Activated T-cell treated with anti-CD3 and anti-CD28 coated beads for 1 hour (primary cell): ENCODE measurements at places on chromosomes 1 and 21.

GRCh38 chr1:169112241-169112640 lies 5.8 kb downstream of the ATP1B1 start:
- no peak for DNase-seq

- no peak for DNase-seq
These were observed 49.8 kb downstream of the LDLRAD2 start for GRCh38 chr1:21861602-21862429.

DNA sequence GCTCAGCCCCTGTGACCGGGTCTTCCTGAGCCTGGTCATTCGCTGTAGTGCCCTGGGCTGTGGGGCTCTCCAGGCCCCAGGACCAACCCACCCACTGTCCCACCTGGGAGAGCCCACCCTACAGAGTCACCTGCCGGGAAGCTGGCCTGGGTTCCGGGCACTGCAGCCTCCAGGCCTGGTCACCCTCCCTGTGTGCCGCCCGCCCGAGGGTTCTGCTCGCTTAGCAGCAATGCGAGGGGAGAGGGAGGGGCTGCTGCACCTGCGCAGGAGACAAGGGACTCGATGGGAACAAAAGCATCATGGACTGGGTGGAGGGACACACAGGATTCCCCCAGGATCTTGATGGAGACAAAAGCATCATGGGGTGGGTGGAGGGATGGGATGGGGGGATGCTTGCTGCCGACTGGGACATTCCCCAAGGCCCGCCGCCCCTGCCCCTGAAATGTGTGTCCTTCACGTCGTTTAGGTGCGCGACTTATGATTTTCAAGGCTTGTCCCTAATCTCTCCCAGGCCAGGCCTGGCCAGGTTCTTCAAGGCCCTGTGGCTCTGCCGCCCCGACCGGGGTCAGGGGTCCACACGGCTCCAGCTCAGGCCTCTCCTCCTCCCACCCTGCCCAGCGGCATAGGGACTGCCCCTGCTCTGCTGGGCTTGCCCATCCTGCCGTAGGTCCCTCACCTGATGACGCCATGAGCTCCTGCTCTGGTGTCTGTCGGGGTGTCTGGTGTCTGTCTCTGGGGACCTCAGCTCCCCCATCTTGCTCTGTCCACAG lies 1.7 kb downstream of the KRTAP10-8 start:
- no peak for DNase-seq

- no peak for DNase-seq
These were observed 30.0 kb upstream of the RWDD3 start for GRCh38 chr1:95203908-95204437.

GRCh38 chr1:245211035-245211749 lies 56.4 kb downstream of the KIF26B start:
- DNase-seq = no peak
